ENCODE measurements at places on chromosomes 7 and 10. TPM values are rescaled to one million over a fixed set of nuclear protein-coding genes. Genes with fewer than 3 reads are reported as not detected.

The ARL3 gene
- 4.9 TPM for polyA plus RNA-seq

The OR6V1 gene
- not detected for polyA plus RNA-seq

The PVRIG gene
- polyA plus RNA-seq = 0.14 TPM

The HABP2 gene
- 0.13 TPM for polyA plus RNA-seq

The TCERG1L gene
- not detected for polyA plus RNA-seq

The MPP7 gene
- polyA plus RNA-seq = 6.5 TPM

The PTPN20 gene
- polyA plus RNA-seq = 1.3 TPM

The TYSND1 gene
- polyA plus RNA-seq = 7.5 TPM

The CRTAC1 gene
- 0.30 TPM for polyA plus RNA-seq

The CALY gene
- polyA plus RNA-seq = not detected

The ZNF853 gene
- polyA plus RNA-seq = 7.8 TPM

The CCNJ gene
- 8.4 TPM for polyA plus RNA-seq

All from psoas muscle (tissue), 8 donors.